ENCODE measurements at places on chromosomes 5 and 9.

- no peak for DNase-seq
Observed at GRCh38 chr5:23007236-23007635, 154.1 kb upstream of the CDH12 start.

DNA sequence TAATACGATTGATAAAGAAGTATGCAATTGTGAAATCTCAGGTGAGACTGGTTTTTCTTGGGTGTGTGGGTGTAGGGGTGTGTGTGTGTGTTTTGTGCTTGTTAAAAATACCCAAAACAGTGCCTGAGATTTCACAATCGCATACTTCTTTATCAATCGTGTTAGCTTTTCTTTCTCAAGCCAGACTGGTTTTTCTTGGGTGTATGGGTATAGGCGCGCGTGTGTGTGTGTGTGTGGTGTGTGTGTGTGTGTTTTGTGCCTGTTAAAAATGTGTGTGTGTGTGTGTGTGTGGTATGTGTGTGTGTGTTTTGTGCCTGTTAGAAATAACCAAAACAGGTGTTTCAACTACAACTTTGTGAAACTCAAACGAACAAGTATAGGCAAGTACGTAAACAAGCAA, 53.7 kb downstream of the CERT1 start:
- no peak for DNase-seq

DNA sequence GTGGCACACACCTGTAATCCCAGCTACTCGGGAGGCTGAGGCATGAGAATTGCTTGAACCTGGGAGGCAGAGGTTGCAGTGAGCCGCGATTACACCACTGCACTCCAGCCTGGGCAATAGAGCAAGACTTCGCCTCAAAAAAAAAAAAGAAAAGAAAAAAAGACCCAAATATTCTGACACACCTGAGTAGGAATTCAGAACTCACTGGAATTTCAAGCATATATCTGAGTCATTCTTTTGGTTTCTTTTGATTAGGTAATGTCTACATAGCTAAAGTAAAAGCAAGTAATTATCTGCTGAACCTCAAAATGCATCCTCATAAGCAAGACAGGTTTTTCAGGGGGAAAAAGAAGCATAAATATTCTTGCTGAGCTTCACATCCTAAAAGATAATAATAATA, 35.9 kb downstream of the ANKRD31 start:
- DNase-seq = no peak

DNA sequence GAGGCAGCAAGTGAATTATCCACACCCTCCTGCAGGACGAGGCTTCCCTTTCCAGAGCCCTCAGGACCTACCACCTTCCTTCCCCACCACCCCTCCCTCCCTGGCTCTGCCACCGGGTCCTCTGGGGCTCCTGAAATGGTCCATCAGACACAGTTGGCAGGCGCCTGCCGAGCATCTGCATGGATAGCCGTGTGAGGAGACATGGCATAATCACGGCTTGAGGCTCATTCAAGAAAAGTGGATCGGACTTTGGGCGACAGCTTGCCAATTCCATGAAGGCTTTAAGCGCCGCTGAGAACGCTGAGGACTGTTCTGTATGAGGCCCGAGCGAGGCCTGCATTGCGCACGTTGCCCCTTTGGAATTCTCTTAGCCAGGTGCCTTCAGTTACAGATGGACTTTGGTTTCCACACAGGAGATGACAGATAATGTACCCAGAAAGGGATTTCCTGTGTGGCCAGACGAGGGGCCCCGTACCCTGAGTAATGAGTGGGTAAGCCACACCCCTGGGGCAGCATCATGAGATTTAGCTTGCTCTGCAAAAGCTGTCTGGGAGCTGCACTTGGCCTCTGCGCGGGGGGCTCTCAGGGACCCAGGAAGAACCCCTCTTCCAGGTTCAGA, 179.8 kb downstream of the OLFM1 start:
- DNase-seq = no peak

DNA sequence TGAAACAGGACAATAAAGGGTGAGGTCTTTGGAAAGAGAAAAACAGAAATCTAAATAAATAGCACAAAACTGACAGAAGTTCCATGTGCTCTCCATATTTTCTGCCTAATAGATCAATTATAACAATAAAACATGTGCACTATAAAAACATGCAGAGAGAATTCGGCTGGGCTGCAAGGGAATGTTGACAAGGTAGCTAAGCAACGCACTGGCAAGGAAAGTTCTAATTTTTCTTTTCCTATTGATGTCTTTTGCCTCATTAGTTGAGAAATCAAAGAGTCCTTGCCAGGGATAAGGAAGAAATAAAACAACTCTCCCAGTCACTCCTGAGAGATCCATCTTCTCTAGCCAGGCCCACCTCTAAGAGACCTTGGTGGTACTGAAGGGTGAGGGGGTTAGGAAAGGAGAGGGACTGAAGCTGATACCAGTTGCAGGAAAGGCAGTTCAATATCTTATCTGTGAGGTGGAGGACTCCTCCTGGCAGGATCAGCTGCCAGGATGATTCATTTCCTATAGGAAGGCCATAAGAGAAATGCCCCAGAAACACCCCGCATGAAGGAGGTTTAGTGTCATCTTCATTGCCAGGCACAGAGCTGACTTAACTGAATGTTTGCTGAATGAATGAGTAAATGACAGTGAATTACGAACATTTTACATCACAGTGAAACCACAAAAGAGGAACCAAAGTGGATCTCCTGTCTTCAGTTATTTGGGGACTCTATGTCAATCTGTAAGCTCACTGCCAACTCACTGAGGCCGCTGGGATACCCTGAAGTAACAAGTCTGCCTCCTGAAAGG, 63.7 kb upstream of the IFNK start:
- no peak for DNase-seq

DNA sequence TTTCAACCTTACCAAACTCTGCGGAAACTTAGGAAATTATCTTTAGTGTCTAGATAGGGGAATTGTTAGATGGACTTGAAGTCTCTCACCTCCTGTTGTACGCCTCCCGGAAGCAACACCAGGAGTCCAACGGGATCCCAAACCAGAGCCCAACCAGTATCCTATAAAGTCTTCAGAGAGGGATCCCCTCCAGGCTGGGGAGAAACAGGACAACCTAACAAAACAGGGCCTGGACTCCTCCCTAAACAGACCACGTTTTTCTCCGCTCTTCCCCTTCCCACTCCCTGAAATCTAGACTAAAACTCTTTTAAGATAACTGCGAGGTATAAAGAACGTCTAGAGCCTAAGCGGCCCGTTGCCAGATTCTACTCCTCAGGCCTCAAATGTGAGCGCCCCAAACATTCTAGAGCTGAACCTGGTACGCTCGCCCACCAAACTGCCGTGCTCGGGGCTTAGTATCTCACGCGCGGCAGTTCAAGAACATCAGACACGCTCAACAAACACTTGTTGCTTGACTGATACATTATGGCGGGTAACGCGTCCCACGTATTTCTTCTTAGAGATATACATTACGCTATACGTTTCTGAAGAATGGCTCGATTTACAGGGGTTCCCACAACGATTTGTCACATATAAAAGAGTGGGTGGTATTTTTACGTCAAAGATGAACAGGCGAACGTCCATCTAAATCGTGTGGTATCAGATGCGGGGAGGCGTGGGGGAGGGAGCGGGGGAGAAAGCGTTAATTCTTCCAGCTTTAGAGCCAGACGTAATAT, 663 bp upstream of the SMIM27 start:
- no peak for DNase-seq

GRCh38 chr5:40486437-40487275, 193.1 kb upstream of the PTGER4 start:
- DNase-seq = no peak

DNA sequence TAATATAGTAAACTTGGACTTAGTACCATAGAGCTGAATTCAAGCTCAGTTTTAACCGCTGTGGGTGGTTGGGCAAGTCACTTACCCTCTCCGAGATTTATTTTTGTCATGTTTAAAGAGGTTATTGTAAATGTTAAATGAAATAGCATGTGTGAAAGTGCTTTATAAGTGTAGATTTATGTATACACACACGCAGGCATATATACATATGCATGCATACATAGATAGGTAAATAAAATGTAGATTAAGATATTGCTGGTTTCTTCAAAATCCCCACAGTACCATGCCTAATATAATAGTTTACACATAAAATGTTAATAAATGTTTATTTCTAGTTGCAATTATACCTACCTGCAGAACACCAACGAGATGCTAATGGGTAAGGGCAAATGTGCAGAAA, 164.5 kb upstream of the EGFLAM start:
- no peak for DNase-seq

DNA sequence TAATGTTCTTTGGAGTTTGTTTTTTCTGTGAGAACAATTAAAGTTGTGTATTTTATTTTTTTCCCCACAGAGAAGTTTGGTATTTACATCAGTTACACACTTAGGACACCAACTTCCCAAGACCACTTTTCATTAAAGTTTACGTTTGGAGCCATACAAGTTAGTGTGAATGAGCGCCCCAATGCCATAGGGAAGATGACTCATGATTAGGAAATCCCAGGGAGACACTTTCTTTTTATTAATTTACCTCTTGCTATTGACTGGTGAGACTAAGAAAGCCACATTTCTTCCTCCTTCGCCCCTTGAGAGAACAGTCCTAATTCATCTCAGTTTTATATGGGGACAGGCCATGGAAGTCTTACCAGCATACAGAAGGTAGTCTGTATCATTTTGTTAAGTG, 57.1 kb downstream of the EDIL3 start:
- DNase-seq = no peak

DNA sequence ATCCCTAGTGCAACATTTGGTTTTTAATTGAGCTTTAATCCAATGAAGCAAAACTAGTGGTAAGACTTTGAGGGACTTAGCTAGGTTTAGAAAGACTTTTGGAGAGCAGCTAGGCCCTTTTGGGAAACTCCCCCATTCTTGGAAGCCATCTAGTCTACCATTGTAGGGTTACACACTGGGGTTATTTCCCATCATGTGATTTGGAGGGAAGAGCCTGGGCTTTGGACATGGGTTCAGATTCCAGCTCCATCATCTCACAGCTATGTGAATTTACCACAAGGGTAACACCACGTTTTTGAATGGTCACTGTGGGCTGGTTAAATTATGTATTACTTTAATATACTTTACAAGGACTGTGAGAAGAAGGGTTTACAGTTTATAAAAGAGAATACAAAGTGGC, 18.3 kb upstream of the TNFSF15 start:
- DNase-seq = no peak

DNA sequence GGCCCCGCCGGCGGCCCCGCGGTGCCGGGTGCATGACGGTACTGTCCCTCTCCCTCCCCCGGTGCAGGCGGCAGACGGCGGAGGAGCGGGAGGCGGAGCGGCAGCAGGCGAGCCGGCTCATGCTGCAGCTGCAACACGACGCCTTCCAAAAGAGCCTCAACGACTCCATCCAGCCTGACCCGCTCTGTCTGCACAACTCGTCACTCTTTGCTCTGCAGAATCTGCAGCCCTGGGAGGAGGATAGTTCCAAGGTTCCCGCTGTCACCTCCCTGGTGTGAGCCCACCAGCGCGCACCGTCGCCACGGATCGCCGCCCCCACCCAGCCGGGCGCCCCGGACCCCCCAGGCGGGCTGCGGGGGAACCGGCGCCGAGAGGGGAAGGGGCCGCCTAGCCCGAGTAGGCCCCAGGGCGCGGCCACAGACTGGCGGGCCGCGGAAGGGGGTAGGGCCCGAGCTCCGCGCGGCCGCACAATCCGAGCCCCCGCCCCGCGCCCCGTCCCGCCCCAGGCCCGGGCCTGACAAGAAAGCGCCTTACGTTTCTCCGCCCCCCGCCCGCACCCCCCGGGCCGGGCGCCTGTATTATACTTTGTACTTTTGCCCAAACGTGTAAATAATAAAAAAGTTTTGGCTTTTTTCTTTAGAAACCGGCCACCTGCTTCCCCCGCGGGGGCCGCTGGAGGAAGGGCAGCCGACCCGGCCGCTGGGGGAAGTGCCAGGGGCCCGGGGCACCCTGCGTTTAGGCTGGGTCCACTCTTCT, 2.5 kb downstream of the TLX3 start:
- DNase-seq = no peak

- DNase-seq = no peak
Observed at GRCh38 chr9:130199605-130200004, 27.4 kb downstream of the NCS1 start.

DNA sequence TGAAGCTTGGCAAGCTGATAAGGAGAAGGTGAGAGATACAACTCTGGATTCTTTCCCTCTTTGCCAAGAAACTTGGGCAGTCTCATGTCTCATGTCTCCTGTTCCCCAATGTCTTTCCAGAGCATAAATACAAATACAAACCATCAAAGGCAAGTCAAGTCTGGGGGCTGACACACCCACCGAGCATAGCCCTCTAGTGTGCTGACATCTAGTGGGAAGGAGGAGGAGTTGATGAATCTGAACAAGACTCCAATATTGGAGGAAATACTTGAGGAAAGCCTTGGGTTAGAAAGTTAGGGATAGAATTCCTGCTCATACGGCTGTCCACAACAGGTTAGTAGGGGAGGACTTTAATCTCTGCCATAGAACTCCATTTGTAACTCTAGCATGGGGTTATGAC, 8.6 kb downstream of the MLANA start:
- no peak for DNase-seq

GRCh38 chr9:98873526-98873925, 66.1 kb downstream of the GALNT12 start:
- no peak for DNase-seq

DNA sequence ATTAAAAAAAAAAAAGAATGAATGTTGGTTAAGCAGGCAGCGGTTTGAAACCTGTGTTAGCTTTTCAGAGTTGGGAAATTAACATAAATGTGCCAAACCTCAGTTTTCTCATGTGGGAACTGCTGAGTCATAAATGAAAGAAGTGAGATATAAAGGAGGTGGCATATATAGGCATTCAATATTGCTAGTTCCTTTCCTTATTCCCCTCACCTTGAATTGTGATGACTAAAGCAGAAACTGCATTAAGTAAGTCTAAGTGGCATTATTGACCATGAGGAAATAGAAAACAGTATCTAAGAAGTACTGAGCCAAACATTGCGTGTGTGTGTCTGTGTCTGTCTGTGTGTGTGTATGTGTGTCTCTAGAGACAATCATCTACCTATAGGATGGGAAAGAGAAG, 691.2 kb downstream of the TLR4 start:
- no peak for DNase-seq

GRCh38 chr5:117759849-117760499, 1185.4 kb upstream of the SEMA6A start:
- no peak for DNase-seq

GRCh38 chr5:14414656-14415023, 167.0 kb upstream of the OTULINL start:
- DNase-seq = no peak

DNA sequence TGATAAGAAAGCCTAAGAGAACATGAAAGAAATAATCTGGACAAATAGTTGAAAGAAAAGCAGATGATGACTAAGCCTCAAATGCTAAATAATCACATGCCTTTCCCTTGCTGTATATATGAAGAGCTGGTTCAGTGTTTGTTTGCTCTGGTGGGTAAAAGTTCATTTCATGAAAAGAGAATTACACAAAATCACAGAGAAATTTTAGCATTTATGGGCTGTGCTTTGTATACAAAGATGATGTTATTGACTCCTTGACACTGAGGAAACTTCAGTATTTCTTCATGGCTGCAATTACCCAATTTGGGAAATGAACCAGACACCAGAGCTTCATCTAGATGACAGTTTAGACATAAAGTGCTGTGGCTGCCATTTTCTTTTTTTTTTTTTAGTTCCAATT, 527.2 kb downstream of the NR2F1-AS1 start:
- no peak for DNase-seq

GRCh38 chr5:98630621-98631020, 142.8 kb upstream of the RGMB start:
- DNase-seq = no peak

- no peak for DNase-seq
Observed at GRCh38 chr9:91042541-91042940, 240.9 kb downstream of the SYK start.

GRCh38 chr5:151110122-151110681, 29.4 kb upstream of the TNIP1 start:
- DNase-seq = no peak
